ENCODE measurements at places on chromosomes 2 and 18.

DNA sequence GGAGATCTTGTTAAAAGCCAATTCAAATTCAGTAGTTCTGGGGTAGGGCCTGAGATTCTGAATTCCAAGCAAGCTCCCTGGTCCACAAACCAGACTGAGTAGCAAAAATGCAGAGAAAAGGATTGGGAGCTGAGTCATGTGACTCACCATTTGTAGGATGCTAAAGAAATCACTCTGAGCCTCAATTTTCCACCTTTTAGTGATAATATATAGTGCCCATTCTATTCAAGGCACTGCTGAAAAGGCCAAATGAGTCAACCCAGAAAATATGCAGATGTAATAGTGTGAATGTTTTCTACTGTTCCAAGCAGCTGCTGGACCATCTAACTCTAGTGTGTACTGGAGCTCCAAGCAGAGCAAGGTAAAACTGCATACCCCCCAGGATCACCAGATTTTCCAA lies 47.2 kb downstream of the SLC14A2 start:
- DNase-seq: no peak

GRCh38 chr2:231347081-231347480 lies 48.4 kb upstream of the B3GNT7 start:
- peak; percentile 29 for DNase-seq

DNA sequence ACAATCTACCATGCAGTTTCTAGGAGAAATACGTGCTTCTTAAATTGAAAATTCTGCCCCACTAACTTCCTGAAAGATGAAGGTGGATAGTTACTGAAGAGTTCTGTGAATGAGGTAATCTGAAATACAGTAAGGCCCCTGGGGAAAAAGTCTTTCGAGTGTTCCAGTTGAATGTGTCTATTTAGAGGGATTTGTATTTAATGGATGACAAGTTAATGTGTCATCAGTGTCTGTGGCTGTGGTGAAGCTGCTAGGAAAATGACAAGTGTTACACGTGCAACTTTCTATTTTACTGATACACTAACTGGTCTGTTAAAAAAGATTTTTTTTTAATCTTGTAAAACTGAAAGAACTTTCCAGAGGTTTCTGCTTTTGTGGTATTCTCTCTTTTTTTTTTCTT lies 384.6 kb downstream of the STK39 start:
- no peak for DNase-seq

DNA sequence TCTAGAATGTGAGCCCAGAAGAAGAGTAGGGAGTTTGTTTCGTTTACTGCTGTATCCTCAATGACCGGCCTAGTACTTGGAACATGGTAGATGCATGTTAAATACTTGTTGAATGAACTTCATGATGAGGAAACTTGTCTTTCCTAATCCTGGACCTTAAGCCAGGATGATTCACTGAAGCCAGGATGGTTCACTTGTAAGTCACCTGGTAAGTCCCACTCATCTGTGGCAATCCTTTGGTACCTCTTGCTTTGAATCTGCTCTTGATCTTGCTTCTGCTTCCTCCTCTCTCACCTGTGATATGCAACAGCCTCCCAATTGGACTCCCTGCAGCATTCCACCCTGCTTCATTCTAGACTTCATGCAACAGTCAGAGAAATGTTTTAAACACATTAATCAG lies 43.6 kb downstream of the QPCT start:
- no peak for DNase-seq

GRCh38 chr2:219198974-219199373 lies 7.6 kb upstream of the ZFAND2B start:
- DNase-seq: no peak

GRCh38 chr2:158753641-158754611 lies 41.2 kb upstream of the DAPL1 start:
- DNase-seq: no peak

GRCh38 chr2:127611076-127611925 lies 34.7 kb upstream of the GPR17 start:
- DNase-seq: peak; percentile 41

- no peak for DNase-seq
Measured at GRCh38 chr2:139031722-139032121, 251.5 kb upstream of the NXPH2 start.

GRCh38 chr18:8069708-8070107 lies 502.6 kb downstream of the PTPRM start:
- no peak for DNase-seq

- DNase-seq: no peak
Measured at GRCh38 chr2:117940436-117940835, 73.4 kb downstream of the CCDC93 start.

GRCh38 chr2:226702376-226702775 lies 97.2 kb downstream of the IRS1 start:
- DNase-seq: no peak

GRCh38 chr2:137952586-137953129 lies 11.6 kb upstream of the HNMT start:
- DNase-seq: no peak

GRCh38 chr2:214005337-214005736 lies 405.5 kb upstream of the VWC2L start:
- DNase-seq: no peak

- no peak for DNase-seq
Measured at GRCh38 chr18:67608615-67609273, 92.2 kb upstream of the DSEL start.

GRCh38 chr2:234951664-234952269 lies at the start of gene SH3BP4:
Gene SH3BP4, plus strand, starts transcription at chr2:234952017. Its CDS starts 82,986 bp downstream, at chr2:235035003.
- DNase-seq: peak; percentile 83

DNA sequence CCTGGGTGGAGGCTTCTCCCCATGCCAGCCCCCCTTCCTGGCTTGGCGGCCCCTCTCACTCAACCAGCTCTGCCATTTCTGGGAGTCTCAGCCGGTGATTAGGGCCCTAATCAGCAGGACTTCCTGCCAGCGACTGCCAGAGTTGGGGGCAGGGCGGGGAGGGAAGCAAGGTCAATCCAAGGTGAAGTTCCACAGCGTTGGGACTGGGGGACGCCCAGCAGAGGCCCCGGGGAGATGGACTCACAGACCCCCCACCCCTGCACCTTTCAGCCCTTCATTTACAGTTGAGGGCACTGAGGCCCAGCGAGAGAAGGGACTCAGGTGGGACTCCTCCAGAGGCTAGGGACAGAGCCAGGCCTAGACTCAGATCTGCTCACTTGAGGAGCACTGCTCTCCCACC lies 65.3 kb downstream of the TNS1 start:
- no peak for DNase-seq

- no peak for DNase-seq
Measured at GRCh38 chr18:58241877-58242276, 197.9 kb downstream of the NEDD4L start.

GRCh38 chr18:63197246-63197869 lies 122.2 kb downstream of the BCL2 start:
- DNase-seq: no peak

DNA sequence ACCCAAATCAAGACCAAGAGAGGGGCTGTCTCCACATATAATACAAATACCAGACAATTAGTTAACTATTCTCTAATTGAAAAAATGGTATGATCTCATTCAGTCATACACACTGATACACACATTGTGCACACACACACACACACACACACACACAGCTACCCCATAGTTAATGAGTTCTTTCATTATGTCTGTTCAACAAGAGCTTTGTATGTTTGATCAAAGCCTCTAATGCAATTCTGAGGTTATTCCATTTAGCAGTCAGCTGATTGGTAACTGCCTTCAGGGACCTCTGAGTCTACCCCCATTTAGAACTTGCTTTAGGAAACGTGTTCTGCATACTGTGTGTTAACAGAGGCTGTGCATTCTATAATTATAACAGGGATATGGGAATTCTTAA lies 741.4 kb upstream of the LRRTM4 start:
- no peak for DNase-seq

GRCh38 chr2:118094503-118094902 lies 6.2 kb downstream of the INSIG2 start:
- DNase-seq: no peak

GRCh38 chr2:21793461-21793860 lies 669.7 kb downstream of the TDRD15 start:
- no peak for DNase-seq

DNA sequence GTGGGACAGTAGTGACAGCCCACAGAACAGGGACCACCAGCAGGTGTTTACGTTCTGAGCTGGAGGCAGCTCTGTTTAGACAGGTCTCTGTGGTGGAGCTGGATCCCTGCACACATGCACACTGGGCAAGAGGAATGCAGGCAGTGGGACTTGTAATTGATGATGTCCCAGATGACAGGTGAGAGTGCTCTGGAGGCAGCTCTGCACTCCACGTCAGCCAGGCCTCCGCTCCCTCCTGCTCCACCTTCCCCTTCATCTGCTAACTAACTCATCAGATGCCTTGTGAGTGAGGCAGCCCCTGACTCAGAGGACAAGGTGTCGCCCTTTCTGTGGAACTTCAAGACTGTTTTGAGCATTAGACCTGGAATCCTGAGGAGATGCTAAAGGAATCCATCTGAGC lies 53.2 kb downstream of the SH3YL1 start:
- no peak for DNase-seq

GRCh38 chr2:199464606-199465352 lies 7.0 kb upstream of the SATB2 start:
- DNase-seq: no peak

DNA sequence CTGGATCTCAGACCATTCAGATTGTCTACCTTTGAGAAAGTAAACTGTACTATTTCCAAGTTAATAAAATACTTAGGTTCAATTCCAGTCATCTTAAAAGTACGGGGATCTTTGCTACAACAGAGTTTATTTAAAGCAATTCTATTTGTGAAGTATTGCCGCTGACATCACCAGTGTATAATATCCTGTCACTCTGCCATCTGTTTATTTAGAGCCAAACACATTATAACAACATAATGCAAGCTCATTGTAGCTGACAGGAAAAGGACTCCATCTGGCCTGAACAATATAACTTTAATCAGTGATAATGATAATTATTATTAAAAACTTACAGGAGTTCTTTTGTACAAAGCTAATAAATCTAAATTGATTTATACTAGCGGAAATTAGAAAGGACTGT lies 786.8 kb downstream of the ERBB4 start:
- DNase-seq: no peak

DNA sequence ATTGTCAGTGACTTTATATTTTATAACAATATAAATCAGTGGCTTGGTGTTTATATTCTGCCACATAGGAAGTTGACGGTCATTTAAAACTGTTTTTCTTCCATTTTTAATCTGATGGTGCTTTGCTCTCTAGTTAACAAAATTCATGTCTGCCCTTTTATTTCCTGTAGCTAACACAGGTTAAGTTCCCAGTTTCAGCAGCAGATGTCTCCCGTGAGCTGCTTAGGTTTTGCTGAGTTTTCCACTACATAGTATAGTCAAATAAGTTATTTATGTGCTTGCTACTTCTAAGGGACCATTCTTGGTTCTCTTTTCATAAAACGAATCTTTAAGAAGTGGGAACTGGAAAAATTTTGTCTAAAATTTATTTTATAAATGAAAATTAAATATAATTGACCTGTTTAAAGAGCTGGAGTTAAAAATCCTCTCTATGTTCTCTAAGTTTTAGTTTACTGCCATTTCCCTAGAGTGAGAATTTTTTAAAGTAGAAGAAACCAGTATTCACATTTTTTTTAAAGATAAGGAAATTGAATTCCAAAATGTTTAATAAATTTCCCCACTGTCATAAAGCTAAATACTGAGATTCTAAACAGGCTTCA lies 20.6 kb downstream of the HTR2B start:
- no peak for DNase-seq

DNA sequence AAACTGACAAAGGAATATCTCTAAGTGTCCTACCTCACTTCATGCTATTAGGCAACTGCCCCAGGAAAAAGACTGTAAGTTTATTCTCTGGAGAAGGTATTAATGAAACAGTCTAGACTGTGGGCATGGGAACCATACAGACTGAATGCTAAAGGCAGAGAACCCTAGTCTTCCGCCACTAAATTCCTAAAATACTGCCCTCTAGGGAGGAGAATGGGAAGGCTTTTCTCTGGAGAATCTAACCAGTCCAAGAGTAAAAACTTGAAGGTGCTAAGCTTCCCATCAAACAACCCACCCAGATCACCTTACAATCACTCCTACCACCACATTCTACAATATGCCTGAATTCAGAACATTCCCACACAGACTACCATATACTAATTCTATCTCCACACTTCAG lies 3.4 kb downstream of the SRBD1 start:
- no peak for DNase-seq

DNA sequence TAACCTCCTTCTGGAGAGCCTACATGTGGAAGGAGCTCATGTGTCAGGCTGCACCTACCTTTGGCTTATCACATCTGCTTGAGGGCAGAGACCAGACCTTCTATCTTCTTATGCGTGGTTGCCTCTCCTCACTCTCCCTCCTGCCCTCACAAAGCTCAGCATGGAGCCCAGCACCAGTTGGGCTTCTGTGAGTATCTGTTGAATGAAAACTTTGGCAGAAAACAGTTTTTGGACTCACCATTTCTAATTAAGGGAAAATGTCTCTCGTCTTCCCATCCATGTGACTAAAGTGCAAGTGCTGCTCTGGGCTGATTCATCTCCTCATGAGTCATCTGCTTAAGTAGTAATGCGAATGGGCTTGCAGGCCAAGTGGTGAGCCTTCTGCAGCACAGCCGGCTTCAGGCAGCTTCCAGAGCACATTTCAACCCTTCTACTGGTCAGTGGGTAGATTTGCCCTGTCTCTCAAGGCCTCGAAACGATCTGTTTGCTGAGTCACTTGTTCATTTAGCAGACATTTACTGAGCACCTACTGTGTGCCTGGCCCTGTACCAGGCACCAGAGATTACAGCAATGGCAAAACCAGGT lies 102.6 kb downstream of the VSNL1 start:
- DNase-seq: no peak

DNA sequence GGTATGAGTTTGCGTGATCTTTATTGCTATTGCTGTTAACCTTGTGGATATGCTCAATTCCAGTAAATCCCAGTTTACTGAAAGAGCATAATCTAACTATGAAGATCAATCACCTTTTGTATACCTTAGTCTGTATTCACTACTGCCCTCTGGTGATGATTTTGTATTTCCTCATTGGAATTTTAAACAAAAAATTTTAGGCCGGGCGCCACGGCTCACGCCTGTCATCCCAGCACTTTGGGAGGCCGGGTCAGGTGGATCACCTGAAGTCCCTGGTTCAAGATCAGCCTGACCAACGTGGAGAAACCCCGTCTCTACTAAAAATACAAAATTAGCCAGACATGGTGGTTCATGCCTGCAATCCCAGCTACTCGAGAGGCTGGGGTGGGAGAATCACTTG lies 5.1 kb downstream of the COMMD1 start:
- no peak for DNase-seq

DNA sequence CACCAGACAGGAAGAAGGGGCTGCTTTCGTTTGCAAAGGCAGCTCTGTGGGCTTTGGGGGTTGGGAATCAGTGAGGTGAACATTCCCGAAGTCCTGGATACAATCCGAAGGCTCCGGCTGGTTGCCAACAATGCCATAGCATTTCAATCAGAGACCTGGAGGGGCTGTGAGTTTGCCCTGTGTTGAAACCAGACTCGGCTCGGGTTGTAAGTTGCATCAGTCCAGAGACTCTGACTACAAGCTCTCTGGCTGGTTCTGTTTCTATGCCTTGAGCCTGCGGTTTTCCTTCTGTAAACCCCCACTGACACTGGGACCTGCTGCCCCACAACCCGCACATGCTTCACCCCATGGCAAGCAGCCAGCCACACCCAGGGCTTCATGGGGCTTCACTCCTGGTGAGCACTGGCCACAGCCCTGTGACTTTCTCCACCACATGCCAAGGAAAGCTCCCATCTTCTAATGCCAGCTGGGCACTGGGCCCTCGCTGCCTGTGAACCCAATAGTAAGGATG lies 85.7 kb upstream of the ODC1 start:
- no peak for DNase-seq

GRCh38 chr18:12301263-12302005 lies 6.6 kb upstream of the TUBB6 start:
- no peak for DNase-seq

All from coronary artery (tissue), 2 donors.